ENCODE measurements at places on chromosomes 6 and 20.

DNA sequence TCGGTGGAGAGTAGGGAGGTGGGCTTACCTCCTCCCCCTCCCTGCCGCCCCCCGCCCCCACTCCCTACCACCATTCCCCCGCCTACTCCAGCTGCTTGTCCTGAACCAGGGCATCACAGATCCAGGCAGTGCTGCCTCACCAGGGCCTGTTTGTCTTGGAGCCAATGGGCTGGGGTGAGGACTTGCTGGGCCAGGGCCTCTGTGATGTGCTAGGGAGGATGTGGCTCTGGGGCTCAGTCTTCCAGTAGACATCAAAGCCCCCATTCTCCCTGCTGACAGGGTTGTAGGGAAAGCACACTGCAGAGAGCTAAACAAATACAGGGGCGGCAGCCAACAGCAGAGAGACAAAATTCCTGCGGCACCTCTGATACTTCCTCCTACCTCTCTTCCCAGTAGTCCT lies 48.2 kb upstream of the NXT1 start:
- no peak for DNase-seq

- no peak for DNase-seq
Measured at GRCh38 chr6:139446768-139447655, 72.6 kb upstream of the CITED2 start.

DNA sequence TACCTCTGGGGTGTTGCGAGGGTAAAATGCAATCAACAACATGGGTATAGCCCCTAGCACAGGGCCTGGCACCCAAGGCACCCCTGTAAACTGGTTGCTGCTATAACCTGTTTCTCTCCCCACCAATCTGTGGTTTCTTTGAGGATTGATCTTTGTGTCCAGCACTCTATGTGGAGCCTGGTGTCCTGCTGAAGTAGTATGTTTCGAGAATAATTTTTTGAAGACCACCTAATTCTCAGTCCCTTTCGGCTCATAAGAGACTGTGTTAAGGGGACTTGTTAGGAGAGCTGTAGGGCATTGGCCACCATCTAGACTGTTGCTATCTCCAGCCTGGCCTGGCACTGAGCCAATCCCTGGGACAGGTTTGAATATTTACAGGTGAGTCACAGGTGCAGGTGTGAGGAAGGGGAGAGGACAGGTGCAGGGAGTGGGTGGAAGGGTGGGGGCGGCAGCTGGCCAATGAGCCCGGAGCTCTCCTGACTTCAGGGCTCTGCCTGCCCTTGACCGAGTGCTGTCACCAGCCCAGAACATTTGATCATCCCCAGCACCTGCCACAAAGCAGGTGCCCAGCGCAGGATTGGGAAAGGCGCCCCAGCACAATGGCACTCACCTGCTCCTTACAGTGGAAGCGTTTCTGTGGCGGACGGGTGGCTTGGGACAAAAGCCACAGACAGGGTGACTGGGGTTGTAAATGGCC lies 8.1 kb upstream of the C20orf144 start:
- peak; percentile 65 for DNase-seq

DNA sequence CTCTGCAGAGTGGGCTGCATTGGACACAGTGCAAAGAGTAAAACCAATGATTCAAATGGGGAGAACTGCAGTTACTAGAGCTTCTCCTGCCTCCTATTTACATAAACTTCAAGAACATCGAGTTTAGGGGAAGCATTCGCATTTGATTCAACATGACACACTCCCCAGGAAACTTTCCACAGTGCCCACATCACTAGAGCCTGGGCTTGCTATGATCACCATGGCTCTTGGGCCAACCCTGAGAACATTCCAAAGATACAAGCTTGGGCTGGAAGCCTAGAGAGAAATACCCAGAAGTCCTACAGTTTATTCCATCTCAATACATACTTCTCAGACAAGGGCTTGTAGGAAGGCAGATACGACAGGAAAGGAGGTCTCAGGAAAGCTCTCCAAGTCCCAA lies 337.9 kb downstream of the CD83 start:
- no peak for DNase-seq

DNA sequence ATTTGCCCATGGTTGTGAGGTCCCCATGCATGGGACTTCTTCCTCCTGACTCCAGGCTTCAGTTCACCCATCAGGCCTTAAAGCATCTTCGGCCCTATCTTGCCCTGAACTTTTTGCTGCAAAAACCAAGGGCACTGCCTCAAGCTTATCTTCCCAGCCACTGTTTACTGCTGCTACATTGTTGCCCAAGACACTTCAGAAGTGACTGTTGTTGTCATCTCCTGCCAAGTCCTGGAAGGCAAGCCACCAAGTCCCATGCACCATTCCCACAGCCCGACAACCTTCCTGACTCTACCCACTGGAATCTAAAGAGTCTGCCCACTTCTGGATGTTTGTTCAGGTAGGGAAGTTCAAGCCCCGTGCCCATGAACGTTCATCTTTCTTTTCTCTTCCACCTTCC lies 12.4 kb downstream of the BANF2 start:
- no peak for DNase-seq

All from epithelial cell of esophagus (primary cell).